ENCODE measurements at places on chromosomes 5 and 9. TPM values are rescaled to one million over a fixed set of nuclear protein-coding genes. Genes with fewer than 3 reads are reported as not detected.

Gene SHROOM1
- 6.2 TPM for polyA plus RNA-seq

DNA sequence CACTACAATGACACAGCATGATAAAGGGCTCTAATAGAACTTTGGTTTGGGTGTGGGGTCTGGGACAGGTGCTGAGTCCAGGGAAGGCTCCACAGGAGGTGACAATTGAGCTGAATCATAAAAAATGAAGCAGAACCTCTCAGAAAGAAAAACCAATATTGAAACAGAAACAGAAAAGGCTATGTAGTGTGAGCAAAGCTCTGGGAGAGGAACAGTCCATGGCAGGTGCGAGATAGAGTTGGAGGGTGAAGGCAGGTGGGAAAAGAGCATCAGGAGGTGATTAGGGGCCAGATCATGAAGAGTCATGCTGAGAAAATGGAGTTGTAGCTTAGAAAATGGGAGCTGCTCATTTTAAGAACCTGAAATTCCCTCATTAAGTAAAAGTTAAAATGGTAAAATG lies 164.9 kb downstream of the KCTD16 start:
- no peak for DNase-seq

DNA sequence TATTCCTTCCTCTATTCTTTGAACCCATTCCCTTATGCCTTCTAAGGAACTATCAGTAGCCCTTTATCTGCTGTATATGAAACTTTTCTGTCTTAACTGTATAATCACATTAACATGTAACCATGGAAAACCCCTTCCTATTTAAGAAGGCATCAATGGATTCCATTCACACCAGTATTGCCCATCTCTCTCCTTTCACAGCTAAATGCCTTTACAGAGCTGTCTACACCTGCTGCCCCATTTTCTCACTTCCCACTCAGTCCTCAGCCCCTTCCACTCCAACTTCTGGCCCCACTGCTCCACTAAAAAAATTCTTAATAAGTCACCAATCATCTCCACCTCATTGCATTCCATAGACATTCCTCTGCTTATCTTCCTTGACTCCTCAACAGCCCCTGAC lies 50.8 kb downstream of the SEC61B start:
- no peak for DNase-seq

- DNase-seq, result peak; percentile 40
Observed at GRCh38 chr5:151719228-151720000, 32.7 kb upstream of the SPARC start.

DNA sequence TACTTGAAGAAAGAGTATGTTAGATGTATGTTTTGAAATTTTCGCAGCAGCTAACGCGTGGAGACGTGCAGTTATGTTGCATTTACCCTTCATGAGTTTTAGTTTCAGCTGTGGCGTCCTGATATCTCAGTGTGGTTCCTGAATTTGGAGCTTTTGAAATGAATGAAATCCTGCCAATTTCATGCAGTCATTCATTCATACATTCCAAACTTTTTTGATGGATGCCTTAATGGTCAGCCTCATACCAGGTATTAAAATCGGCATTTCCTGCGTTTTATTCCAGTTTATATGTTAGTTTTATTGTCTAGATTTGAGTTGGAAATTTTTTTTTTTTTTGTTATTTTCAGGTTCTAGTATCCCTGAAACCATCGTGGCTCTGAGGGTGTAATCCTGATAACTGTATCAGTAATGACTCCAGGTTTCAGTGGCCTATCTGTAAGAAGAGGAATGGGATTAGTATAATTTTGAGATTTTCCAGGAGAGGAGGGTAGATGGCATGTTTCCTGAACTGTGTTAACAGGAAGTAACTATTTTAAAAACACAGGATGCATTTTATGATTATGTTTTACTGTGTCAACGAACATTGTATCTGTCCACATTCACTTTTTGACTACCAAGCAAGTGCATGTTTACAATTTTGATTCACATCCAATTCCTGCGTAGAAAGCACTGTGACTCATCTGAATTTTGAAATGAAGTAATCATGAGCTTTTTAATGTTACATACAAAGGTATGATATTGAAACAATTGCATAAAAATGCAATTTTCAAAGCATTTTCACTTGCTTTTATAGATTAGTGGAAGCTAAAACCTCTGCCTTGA lies 1.0 kb downstream of the FOCAD start:
- peak; percentile 91 for DNase-seq

Gene WDR38
- polyA plus RNA-seq, result not detected

DNA sequence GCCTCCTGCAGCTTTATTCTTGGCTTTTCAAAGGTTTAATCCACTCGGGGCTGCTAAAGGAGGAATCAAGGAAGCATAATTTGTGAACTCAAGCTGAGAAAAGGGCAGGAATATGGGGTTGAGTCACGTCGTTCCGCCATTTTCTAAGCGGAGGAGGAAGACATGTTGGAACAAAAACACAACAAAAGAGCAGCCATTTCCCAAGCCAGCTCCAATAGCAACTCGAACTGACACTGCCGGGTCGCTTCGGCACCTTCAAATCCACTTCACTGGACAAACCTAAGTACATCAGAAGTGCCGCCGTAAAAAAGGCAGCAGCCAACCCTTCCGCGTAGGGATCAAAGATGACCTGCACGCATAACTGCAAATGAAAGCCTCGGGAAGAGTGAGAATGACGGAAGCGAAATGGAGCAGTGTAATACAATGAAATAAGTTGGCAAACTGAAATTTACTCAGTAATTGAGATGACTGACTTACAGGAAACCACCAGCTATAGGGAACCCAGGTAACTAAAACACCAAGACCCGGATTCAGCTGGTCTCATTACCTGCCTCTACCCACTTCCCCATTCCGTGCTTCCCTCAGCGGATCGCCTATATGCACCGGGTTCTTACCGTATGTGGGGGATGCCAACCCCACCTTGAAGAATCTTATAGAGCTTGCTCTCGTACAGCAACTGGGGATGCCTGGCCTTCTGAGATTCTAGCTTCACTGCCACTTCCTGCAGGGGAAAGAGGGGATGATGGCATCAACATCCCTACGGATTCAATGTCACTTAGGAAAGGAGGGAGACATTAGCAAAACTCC lies 1.6 kb downstream of the CSNK1A1 start:
- peak; percentile 52 for DNase-seq

- DNase-seq, result peak; percentile 59
Observed at GRCh38 chr5:63125862-63126261, 547.2 kb downstream of the LRRC70 start.

Gene IFNA13
- polyA plus RNA-seq, result not detected

DNA sequence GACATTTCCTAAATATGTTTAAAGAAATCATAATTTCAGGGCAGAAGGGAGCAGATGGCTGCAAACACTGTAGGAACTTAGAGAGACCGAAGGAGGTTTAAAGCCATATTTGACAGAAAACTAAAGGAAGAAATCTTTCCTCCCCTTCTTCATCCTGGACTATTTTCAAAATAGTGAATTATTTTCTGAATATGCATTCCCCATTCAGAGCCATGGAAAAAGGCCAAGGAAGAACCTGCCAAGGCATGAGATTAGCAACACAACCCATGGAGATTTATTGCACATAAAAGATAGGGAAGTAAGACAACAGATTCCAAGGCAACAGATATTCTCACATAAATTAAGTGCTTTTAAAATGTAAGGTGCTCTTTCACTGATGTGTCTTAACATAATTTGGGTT lies 233.3 kb upstream of the ADAMTS16 start:
- DNase-seq, result peak; percentile 11

Gene ADGRD2
- polyA plus RNA-seq, result not detected

DNA sequence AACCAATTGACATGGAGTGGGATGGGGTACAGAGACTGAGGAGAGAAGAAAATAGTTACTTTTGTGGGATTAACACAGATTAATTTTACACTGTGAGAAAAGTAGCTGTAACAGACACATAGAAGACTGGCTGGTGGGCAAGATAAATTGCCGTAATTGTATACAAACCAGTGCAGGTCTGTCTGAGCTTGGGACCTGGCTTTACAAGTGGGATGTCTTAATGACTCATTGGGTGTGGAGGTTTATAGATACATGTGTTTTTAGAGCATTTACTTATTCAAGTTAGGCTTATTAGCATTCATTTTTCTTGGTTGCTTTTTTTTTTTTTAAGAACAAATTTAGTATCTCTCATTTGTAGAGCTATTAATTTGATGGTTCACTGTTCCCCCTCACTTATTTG lies 37.5 kb downstream of the SLC44A1 start:
- DNase-seq, result peak; percentile 46

- no peak for DNase-seq
Observed at GRCh38 chr5:176776141-176776865, 34.1 kb upstream of the UNC5A start.

Gene SHISAL2B
- polyA plus RNA-seq, result not detected

- DNase-seq, result no peak
Observed at GRCh38 chr9:75186767-75187380, 98.6 kb downstream of the OSTF1 start.

Gene TMEM171
- 1.9 TPM for polyA plus RNA-seq

- DNase-seq, result peak; percentile 50
Observed at GRCh38 chr5:62354028-62354874, 48.2 kb downstream of the KIF2A start.

Gene UNC5A
- 0.01 TPM for polyA plus RNA-seq
